Activated naive CD8-positive, alpha-beta T cell treated with anti-CD3 and anti-CD28 coated beads, Interleukin-2, amount 50 U/mL, for 24 hours (primary cell): ENCODE measurements at places on chromosomes 16 and 17.

DNA sequence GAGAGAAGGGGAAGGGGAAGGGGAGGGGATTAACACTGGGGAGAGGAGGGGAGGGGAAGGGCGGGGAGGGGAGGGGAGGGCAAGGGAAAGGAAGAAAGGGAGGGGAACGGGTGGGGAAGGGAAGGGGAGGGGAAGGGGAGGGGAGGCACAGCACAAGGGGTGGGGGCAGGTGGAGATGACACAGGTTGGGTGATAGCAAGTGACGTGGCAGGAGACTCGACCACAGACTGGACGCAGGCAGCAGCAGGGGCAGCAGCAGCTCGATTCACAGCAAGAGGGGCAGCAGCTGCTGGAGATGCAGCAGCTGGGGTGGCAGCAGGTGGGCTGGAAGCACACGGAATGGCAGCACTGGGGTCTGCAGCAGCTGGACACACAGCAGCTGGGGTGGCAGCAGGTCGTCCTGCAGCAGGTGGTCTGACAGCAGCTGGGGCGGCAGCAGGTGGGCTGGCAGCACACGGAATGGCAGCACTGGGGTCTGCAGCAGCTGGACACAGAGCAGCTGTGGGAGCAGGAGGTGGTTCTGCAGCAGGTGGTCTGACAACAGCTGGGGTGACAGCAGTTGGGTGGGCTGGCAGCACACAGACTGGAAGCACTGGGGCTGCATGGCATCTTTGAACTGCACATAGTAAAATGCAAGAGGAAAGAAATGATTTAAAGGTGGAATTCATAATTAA is at the start of gene KRTAP4-16:
KRTAP4-16 (minus strand) TSS at position 624 of the 674 bp plus-strand sequence; CDS start at position 624, 0 bp downstream.
- no peak for DNase-seq
- H3K27me3 ChIP-seq = peaks cover 5% of the 10 kb centered on the region
- H3K4me1 ChIP-seq = peaks cover 2% of the 10 kb centered on the region
- H3K27ac ChIP-seq = no peak within 1 kb of the TSS

GRCh38 chr17:73066148-73066884 is 26.2 kb downstream of the SLC39A11 start:
- H3K4me3 ChIP-seq = no peak overlapping the region
- H3K27ac ChIP-seq = no peak overlapping the region
- peaks cover 13% of the 10 kb centered on the region for H3K4me1 ChIP-seq
- H3K36me3 ChIP-seq = peaks cover 18% of the 10 kb centered on the region
- H3K27me3 ChIP-seq = no peaks in the 10 kb centered on the region
- no peak for DNase-seq

DNA sequence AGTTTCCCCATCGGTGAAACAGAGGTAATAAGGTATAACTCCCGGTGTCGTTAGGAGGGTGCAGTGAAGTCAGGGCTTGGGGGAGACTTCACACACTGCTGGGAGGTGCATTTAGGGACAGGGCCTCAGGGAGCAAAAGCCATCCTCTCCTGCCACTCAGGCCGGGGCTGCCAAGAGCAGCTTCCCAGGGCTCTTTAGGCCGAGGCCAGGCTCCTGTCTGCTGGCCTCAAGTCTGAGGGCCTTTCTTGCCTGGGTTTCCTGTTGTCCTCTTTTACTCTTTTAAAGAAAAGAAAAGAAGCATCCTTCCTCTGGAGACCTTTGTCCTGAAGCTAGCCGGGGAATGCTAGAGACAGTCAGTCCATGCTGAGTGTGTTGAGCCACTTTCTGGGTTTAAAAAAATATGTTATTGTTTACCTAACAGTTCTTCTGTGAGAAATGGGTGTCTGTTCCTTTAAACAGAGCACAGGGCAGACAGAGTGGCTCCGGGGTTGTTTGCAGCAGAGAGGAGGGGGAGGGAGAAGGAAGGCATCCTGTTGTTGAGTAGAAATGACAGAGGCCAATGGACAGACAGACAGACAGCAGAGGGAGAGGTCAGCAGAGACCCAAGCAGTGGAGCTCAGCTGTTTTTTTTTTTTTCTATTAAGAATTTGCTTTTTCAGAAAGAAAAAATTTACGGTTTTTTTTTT is 79.1 kb downstream of the C17orf67 start:
- H3K27me3 ChIP-seq = no peaks in the 10 kb centered on the region
- H3K27ac ChIP-seq = no peak overlapping the region
- peaks cover 26% of the 10 kb centered on the region for H3K4me1 ChIP-seq
- no peaks in the 10 kb centered on the region for H3K36me3 ChIP-seq
- H3K4me3 ChIP-seq = no peak overlapping the region

GRCh38 chr17:36791150-36791941 is 145.9 kb upstream of the LHX1 start:
- no peaks in the 10 kb centered on the region for H3K36me3 ChIP-seq
- H3K4me3 ChIP-seq = no peak overlapping the region

GRCh38 chr17:2058586-2059546 is 4.0 kb downstream of the HIC1 start:
- no peak overlapping the region for H3K27ac ChIP-seq
- peaks cover 19% of the 10 kb centered on the region for H3K4me1 ChIP-seq
- peak; percentile 81 for DNase-seq
- peaks cover 29% of the 10 kb centered on the region for H3K36me3 ChIP-seq

DNA sequence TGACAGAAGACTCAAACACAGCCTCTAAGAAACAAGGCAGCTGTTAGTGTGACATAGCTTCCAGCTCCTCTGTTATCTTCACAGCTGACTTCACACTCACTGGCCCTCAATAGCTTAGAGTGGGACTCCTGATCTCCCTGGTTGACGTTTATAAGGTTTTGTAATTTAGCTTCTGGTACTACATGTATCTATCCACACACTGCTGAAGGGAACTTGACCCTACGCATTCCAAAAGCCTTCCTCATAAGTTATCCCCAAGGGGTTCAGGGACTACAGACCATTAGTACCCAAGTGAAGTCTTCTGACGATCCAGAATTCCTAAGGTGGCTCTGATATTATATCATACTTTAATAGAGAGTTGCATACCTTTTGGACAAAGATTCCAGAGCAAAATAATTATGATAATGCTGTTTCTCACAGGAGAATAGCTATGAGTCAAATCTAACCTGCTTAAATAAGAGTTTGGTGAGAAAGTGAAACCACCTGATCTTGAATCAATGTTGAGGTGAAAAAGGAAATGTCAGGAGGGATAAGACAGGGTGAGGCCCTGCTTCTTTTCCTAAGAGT is 14.5 kb downstream of the ACACA start:
- no peaks in the 10 kb centered on the region for H3K36me3 ChIP-seq
- H3K4me1 ChIP-seq = peaks cover 23% of the 10 kb centered on the region
- H3K27me3 ChIP-seq = no peaks in the 10 kb centered on the region

DNA sequence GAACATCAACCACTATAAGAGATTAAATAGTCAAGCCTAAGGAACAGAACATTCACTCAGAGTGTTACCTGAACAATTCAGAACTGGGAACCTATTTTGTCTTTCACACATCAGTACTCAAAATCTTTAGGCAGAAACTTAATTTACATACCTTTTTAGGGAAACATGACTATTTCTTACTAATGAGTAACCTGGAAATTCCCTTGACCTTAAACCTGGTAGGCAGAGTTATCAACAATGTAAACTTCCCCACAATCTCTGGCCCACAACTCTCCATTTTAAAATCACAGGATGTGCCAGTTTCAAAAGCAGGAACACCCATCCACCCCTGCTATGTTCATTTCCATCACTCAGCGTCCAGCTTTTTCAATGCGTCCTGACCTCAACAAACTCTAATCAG is 132.9 kb upstream of the ANKFN1 start:
- peak overlapping the region; percentile 37 for H3K4me3 ChIP-seq
- no peak for DNase-seq
- peaks cover 54% of the 10 kb centered on the region for H3K4me1 ChIP-seq

- no peak overlapping the region for H3K27ac ChIP-seq
- H3K4me1 ChIP-seq = no peaks in the 10 kb centered on the region
Observed at GRCh38 chr17:57911834-57912673, 43.2 kb downstream of the CUEDC1 start.

DNA sequence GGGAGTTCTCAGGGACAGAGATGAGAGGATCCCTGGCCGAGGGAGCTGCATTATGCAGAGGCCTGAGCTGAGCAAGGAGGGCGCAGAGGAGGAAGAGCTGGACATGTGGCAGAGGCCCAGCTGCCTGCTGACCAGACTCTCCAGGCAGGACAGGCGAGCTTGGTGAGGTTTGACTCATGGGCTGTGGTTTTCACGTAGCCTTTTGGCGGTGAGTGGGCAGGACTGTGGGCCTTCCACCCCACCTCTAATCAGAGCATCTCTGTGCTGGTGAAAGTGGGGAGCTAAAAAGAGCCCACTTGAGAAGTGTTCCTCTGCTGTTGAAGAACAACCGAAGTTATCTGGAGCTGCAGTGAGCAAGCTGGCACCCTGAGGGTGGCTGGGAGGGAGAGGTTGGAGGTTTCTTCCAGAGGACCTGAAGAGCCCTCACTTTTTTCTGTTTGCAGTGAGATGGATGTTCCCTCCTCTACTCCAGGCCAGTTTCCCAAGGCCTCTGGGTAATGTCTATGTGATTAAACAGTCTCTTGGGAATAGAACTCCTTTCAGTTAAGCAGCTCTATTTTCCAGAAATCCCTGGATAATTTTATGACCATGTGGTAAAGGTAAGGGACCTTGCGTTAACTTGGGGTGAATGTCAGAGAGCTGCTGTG is 11.9 kb downstream of the EPN2 start:
- peaks cover 4% of the 10 kb centered on the region for H3K4me1 ChIP-seq
- no peak overlapping the region for H3K27ac ChIP-seq
- peaks cover 8% of the 10 kb centered on the region for H3K27me3 ChIP-seq
- H3K36me3 ChIP-seq = no peaks in the 10 kb centered on the region
- no peak overlapping the region for H3K4me3 ChIP-seq
- no peak for DNase-seq
